Esophagus muscularis mucosa (tissue), 4 donors: ENCODE measurements at places on chromosomes 16 and 17. TPM values are rescaled to one million over a fixed set of nuclear protein-coding genes. Genes with fewer than 3 reads are reported as not detected.

Gene C17orf100
- 0.83 TPM for total RNA-seq

DNA sequence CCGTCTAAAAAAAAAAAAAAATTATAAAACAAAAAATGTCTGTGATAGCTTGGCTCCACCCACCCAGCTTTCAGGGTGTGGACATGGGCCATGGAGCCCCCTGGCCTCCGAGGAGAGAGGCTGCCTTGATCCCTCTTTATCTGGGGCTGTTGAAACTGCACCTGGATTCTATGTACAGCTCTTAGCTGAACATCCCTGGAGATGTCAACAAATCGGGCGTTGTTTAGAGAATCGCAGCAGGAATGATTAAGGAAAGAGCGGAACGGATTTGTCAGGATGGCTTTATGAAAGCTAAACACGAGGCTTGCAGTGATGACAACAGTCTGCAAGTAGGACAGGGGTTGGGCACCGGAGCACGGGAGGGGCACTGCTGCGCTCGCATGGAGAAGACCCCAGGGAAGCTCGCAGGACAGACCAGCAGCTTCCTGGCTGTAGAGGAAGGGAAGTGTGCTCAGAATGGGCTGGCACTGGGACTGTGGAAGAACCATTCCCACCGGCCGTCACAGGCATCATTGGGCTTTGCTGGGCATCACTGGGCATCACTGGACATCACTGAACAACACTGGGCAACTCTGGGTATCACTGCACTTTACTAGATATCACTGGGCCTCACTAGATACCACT is 195.8 kb upstream of the FOXF1 start:
- H3K36me3 ChIP-seq: no peaks in the 10 kb centered on the region
- H3K4me1 ChIP-seq: peaks cover 7% of the 10 kb centered on the region
- no peak overlapping the region for H3K4me3 ChIP-seq
- no peak overlapping the region for H3K27ac ChIP-seq

DNA sequence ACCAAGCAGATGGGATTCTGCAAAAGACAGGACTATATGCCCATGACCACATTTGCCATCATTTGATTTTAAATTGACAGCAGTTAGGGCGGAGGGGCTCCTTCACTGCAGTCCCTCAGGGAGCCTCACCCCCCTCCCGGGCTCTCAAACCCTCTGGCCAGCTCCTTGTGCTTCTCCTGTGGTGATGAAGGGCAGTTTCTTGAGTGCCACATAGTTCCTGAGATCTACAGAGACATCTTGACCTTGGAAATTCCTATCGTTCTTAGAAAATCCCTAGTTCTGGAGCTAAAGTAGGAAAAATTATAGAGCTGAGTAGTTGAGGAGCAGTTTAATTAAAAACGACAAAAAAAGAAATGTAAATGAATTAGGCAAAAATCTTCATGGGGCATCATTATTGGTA is 231.5 kb downstream of the CCDC182 start:
- peaks cover 16% of the 10 kb centered on the region for H3K4me1 ChIP-seq
- DNase-seq: no peak
- H3K27me3 ChIP-seq: no peaks in the 10 kb centered on the region
- H3K27ac ChIP-seq: no peak overlapping the region
- H3K4me3 ChIP-seq: no peak overlapping the region

Gene RCVRN
- total RNA-seq: not detected

DNA sequence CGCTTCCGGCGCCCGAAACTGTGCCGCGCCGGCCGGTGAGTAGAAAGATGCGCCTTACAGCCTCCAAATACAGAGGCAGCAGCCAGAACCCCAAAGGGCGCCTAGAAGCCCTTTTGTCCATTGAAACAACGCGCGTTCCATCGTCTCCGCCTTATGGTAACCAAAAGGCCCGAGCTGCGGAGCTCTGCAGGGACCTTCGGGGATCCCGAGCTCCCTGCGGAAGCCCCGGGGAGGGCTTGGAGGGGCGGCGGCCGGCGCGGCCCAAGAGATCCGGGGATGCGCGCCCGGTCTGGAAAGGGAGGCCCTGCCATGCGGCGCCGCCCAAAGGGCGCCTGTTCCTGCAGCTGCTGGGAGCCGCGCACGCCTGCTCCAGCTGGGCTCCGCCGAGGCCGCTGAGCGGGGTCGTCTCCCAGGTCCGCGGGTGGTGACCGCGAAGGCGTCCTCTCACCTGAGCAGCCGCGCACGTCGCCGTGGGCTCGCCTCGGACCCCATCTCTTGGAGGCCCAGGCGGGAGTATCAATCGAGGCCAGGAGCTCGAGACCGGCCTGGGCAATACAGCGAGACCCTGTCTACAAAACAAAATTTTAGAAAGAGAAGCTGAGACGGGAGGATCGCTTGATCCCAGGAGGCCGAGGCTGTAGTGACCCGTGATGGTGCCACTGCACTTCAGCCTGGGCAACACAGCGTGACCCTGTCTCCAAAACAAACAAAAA is 742 bp upstream of the FBXO31 start:
- peaks cover 81% of the 10 kb centered on the region for H3K4me1 ChIP-seq
- H3K27ac ChIP-seq: peak overlapping the region; percentile 93
- no peaks in the 10 kb centered on the region for H3K27me3 ChIP-seq
- H3K4me3 ChIP-seq: peak overlapping the region; percentile 90

DNA sequence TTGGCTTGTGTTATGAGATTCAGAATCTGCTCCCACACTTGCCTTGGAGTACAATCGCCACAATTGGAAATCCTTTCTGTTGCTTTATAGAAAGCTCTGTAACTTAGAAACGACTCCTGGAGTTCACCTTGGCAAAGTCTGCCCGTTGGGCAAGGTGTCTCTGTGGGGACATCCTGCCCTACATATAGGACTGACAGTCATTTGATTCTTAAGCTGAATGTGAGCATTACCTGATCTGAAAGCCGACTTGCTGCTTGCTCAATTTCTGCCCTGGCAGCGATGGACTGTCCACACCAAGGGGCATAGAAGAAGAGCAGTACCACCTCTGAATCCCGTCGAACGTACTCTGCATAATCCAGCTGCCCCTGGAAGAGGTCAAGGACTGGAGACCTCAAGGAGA is 6.9 kb downstream of the TXNDC11 start:
- no peak for DNase-seq
- no peak overlapping the region for H3K4me3 ChIP-seq
- peak overlapping the region; percentile 40 for H3K27ac ChIP-seq
- H3K27me3 ChIP-seq: no peaks in the 10 kb centered on the region
- H3K4me1 ChIP-seq: peaks cover 78% of the 10 kb centered on the region

DNA sequence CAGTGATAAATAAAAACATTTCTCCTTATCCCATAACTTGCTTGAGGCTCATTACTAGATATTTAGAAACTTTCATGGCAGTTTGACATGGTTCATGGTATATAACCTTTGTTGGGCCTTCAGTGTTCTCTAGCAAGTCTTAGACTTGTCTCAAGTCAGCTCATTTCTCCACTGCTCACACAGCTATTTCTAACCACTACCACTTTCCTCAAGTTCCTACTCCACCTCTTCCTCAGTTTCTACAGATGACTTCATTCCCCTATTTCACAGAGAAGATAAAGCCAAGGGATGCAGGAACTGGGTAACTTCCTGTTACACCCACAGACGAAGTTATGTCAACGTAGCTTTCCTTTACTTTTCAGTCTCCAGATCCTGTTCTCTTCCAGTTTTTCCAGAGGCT is 23.2 kb downstream of the NLK start:
- H3K27ac ChIP-seq: no peak overlapping the region
- no peak overlapping the region for H3K4me3 ChIP-seq
- no peak for DNase-seq
- no peaks in the 10 kb centered on the region for H3K27me3 ChIP-seq

DNA sequence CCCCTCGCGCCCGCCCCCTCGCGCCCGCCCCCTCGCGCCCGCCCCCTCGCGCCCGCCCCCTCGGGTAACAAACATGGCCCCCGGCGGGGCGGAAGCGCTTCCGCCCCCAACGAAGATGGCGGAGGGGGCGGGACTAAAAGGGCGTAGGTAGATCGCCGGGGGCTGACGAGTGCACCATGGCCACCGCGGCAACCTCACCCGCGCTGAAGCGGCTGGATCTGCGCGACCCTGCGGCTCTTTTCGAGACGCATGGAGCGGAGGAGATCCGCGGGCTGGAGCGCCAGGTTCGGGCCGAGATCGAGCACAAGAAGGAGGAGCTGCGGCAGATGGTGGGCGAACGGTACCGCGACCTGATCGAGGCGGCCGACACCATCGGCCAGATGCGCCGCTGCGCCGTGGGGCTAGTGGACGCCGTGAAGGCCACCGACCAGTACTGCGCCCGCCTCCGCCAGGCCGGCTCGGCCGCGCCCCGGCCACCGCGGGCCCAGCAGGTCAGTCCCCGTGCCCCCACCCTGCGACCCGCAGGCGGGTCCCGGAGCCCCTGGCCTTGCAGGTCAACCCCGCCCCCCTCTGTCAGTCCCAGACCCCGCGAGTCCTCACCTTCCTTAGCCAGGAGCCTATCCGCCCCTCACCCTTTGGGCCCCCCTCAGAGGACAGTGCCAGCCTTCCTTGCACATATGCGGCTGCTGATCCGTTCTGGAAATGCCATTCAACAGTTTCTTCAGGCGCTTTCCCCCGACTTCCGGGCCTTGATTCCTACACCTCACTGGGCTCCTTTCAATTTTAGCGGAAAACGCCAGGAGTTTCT is at the start of gene COG1:
TSS of gene COG1 (plus strand) at position 162 of the 808 bp plus-strand sequence. CDS start at position 177, 15 bp downstream.
- H3K4me1 ChIP-seq: peaks cover 15% of the 10 kb centered on the region
- H3K4me3 ChIP-seq: peak within 1 kb of the TSS; percentile 97
- H3K27ac ChIP-seq: peak within 1 kb of the TSS; percentile 88
- DNase-seq: peak; percentile 96

Gene CNGB1
- total RNA-seq: 0.33 TPM

DNA sequence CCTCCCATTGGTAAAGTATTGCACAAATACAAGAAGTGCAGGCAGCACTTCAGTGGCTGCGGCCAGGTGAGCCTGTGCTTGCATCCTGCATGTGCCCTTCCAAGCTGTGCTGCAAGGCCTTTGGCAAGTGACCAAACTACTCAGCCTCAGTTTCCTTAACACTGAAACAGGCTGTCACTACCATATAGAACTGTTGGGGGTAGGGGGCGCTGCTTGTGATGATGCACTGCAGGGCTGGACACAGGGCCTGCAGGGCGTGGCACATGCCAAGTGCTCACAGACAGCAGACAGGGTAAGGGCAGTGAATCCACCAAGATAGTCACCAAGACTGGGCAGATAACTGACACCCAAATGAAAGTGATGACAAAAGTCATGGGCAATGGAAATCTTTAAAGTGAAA is 65.6 kb upstream of the SREBF1 start:
- peaks cover 47% of the 10 kb centered on the region for H3K36me3 ChIP-seq
- no peaks in the 10 kb centered on the region for H3K27me3 ChIP-seq
- no peak for DNase-seq
- no peak overlapping the region for H3K27ac ChIP-seq
- no peak overlapping the region for H3K4me3 ChIP-seq

GRCh38 chr16:2187212-2187611 is 9.2 kb downstream of the CASKIN1 start:
- H3K4me3 ChIP-seq: no peak overlapping the region
- no peaks in the 10 kb centered on the region for H3K27me3 ChIP-seq
- no peaks in the 10 kb centered on the region for H3K36me3 ChIP-seq
- DNase-seq: no peak

Gene MRC2
- total RNA-seq: 31.0 TPM

DNA sequence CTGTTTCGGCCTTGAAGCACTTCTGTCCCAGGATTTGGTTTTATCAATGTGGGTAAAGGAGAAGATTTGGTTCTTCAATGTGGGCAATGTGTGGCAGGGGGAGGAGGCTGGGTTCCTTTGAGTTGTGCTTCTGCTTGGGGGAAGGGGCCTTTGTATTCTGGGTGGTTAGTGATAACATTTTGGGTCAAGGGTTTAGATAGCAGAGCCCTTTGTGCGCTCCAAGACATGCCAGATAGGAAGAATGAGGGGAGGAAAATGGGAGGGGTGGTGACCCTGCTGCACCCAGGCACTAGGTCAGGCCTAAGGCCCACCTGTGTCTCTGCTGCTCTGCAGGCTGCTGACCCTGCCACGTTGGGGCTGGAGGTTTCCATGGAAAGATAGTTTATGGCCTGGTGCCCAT is 40.0 kb upstream of the CDC42EP4 start:
- H3K4me3 ChIP-seq: no peak overlapping the region
- H3K4me1 ChIP-seq: peaks cover 43% of the 10 kb centered on the region
- H3K27me3 ChIP-seq: no peaks in the 10 kb centered on the region
- H3K36me3 ChIP-seq: no peaks in the 10 kb centered on the region
- no peak for DNase-seq

Gene TMEM114
- total RNA-seq: not detected

GRCh38 chr17:79935197-79935885 is 96.1 kb upstream of the CBX4 start:
- H3K27me3 ChIP-seq: peaks cover 30% of the 10 kb centered on the region
- H3K27ac ChIP-seq: no peak overlapping the region
- H3K4me3 ChIP-seq: no peak overlapping the region
- H3K36me3 ChIP-seq: peaks cover 15% of the 10 kb centered on the region

DNA sequence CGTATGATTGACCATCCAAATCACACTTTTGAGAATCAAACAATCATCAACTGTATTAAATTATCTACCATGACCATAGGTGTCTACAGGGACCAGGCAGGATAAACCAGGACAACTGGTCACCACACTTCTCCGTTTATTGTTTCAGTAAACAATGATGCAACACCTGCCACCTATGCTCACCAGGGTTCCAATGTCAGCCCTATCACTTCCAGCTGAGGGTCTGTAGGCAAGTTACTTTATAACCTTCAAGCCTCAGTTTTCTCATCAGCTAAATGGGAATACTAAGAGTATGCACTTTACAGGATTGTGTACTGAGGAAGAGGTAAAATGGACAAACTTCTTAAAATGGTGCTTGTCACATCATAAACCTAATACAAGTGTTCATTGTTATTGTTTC is 14.9 kb downstream of the TMEM114 start:
- H3K36me3 ChIP-seq: no peaks in the 10 kb centered on the region
- peaks cover 11% of the 10 kb centered on the region for H3K27me3 ChIP-seq
- H3K27ac ChIP-seq: no peak overlapping the region
- H3K4me1 ChIP-seq: peaks cover 15% of the 10 kb centered on the region
